ENCODE measurements at places on chromosomes 7 and 10.

- no peak for DNase-seq
These were observed 106.4 kb upstream of the FAM20C start for GRCh38 chr7:85883-86515.

DNA sequence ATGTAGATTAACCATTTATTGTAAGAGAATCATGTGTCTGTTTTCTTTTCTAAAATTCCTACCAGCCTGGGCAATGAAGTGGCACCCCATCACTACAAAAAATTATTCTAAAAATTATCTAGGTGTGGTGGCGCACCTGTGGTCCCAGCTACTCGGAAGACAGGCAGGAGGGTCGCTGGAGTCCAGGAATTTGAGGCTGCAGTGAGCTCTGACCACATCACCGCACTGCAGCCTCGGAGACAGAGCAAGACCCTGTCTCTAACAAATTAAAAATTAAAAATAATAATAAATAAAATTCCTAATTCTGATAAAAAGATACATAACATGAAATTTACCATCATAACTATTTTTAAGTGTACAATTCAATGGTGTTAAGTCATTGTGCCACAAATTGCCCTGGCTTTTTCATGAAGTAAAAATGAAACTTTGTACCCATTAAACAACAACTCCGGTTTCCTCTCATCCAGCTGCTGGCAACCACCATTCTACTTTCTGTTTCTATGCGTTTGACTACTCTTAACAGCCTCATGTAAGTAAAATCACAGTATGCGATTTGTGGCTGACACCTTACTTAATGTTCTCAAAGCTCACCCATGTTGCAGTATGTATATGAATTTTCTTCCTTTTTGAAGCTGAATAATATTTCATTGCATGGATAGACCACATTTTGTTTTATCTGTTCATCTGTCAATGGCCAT lies 20.6 kb upstream of the USP6NL start:
- DNase-seq: peak; percentile 31

DNA sequence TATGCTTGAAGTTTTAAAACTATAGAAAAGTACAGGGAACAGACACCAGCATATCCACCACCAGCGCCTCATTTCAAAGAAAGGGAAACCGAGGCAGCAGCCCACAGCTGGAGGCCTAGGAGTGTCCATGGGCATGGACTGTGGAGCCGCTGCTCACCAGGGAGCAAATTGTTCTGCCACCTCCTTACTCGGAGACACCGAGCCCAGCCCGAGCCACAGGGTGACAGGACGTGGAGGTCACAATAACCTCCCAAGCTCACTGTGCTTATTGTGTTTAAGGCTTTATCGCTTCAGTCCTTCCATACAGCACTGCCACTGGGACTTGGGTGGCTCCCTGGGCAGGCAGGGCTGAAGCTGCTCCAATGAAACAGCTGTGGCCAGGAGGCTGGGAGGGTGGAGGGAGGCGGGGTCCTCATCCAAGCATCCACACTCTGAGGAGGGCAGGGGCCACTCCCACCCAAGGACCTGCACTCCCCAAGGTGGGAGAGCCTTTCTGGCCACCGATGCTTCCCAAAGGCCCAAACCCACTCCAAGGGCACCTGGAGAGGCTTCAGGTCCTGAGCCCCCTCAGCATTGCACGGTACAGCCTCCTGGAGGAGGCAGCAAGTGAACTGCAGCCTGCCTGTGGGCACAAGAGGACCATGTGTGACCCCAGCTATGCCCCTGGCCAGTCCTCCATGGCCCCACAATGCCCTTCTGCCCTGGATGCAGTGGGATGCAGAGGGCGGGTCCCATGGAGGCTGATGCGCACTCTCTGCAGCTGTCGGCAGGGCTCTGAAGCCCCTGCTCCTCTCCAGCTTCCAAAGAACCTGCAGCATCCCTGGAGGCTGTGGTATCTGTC lies 38.7 kb upstream of the RET start:
- DNase-seq: no peak

- no peak for DNase-seq
These were observed 60.3 kb downstream of the RASGEF1A start for GRCh38 chr10:43206391-43207235.

GRCh38 chr10:53025172-53025711 lies 252.7 kb upstream of the MBL2 start:
- DNase-seq: no peak

- no peak for DNase-seq
These were observed 617.9 kb upstream of the MKI67 start for GRCh38 chr10:128744092-128744491.

GRCh38 chr7:133563251-133563650 lies 310.4 kb downstream of the EXOC4 start:
- no peak for DNase-seq
